ENCODE measurements at places on chromosomes 5 and 9.

DNA sequence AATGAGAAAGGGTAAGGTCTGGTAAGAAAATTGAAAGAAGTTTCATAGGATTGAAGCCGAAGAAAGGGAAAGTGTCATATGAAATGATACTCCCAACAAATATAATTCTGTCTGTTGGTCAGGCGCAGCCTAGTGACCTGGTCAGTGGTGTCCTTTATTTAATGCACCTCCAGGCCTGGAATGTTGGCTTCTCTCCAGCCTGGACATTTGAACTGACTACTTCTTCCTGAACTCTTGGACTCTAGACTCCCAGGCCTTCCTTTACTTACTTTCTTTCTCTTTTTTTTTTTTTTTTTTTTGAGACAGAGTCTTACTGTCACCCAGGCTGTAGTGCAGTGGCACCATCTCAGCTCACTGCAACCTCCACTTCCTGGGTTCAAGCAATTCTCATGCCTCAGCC, 1381.5 kb upstream of the WWC1 start:
- no peak for DNase-seq

- DNase-seq, result no peak
Measured at GRCh38 chr5:153565822-153566221, 75.4 kb downstream of the GRIA1 start.

DNA sequence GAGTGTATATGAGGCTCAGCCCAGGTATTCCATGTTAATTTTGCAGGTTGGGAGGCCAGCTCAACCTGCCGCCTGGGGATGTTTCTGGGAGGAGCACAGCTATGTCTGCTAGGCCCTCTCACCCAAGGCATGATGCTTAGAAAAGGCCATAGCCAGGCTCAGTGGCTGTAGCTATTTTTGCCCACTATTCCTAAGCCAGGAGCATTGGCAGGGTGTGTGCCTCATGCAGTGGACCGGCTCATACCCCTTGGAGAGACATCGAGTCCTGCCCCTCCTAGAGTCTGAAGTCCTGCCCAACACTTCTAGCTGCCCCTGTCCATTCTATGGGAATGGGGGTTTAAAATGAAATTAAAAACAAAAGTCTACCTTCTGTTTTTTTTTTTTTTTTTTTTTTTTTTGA, 22.3 kb downstream of the ADCY2 start:
- DNase-seq, result no peak

DNA sequence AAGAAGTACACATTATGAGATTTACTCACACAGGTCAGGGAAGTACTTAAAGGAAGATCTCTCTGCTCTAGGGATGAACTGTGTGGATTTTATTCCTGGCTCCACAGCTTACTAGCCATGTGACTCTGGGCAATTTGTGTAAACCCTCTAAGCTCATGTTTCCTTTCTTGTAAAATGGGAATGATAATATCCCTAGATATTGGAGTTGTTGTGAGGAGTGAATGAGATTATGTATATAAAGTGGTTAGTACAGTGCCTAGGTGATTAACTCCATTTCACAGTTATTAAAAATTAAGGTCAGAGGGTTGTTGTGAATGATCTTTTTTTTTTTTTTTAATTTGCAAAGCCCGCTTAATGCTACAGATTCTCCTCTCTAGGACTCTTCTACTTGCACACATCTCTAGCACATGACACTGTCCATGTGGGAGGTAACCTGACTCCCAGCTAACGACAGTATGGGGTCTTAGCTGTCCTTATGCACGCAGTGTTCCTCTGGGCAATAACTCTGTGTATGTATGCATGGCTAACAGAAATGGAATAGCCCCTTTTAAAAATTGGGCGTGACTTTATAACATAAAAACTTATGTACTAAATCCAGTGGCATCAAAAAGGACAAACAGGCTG, 23.9 kb upstream of the MYOT start:
- DNase-seq, result no peak

DNA sequence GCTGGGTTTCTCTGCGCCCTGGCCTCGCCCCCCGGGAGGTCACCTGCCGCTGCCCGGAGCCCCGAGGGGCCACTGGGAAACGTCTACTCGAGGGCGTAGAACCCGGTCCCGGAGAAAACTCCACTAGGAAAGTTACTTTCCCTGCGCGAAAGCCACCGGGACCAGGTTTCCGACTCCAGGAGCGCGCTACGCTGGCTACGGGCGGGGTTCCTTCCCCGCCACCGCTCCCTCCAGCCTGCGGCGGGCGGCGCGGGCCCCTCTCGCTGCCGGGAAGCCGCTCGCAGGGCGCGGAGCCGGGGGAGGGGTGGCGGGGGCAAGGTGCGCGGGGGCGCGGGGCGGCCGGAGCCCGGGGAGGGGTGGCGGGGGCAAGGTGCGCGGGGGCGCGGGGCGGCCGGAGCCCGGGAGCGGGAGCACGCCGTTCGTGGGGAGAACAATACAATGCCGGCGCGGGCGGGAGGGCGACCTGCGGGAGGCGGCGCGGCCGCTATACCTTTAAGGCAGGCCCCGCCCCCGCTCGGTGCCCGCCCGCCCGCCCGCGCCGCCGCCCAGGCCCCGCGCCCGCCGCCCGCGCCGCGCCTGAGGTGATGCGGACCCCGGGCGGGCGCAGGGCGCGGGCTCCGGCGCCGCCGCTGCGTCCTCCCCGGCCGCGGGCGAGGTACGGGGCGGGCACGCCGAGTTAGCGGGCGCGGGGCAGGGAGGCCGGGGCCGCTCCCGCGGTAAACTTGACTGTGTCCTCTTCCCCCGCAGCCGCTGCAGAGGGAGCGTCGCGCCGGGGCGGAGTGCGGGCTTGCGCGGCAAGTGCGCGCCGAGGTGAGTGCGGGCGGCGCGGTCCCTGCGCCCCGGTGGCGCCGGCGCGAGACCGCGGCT, 278.1 kb downstream of the AOPEP start:
- DNase-seq, result peak; percentile 12

DNA sequence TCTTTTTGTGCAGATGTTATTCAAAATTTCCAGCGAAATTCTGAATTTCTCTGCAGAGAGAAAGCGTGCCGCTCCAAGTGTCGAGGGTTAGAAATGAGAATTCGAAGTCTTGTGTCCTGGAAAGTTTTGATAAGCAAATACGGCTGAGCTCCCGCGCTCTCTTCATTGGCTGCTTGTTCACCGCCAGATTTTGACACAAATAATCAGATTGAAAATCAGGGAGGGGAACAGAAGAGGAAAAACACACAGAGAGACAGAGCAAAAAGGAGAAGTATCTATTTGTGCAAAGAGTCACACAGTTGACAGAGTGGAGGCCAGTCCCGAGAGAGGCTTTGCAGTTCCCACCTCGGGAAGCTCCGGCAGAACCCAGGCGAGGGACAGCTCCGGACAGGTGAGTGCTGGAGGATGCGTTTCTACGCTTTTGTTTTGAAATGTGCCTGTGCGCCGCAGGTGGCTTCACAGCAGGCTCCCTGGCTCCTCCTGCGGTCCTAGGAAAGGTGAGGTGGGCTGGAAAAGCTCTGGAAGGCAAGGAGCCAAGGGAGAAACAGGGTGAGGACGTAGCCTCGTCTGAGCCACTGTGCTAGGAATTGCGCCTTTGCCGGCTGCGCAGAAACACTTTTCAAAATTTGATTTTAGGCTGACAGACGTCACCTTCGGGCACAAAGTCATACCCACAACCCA, at the start of gene GFI1B:
Gene GFI1B, plus strand, starts transcription at position 244 of the 681 bp plus-strand sequence. CDS start 7,985 bp downstream, outside the sequence.
- DNase-seq, result no peak

GRCh38 chr9:22622815-22623214, 176.2 kb downstream of the DMRTA1 start:
- no peak for DNase-seq

- DNase-seq, result no peak
Measured at GRCh38 chr5:95883185-95884016, 60.9 kb upstream of the GLRX start.

DNA sequence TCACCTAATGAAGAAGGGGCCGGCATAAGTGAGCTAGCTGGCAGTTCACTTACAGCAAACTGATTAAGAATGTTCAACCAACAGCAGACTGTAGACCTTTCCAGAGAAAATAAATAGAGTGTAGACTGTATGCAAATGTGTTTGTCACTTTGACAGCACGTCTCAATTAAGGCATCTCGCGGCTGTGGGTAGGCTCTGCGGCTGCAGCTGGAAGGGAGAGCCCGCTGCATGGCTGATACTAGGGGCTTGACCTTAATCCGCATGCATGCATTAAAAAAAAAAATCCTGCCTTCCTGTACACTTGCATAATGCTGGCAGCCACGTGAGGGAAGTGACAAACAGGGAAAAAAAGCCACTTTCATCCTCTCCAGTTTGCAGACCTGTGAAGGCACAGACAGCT, 82.3 kb downstream of the CRB2 start:
- DNase-seq, result no peak

GRCh38 chr5:135745897-135746500, 88.5 kb upstream of the SLC25A48 start:
- DNase-seq, result no peak

DNA sequence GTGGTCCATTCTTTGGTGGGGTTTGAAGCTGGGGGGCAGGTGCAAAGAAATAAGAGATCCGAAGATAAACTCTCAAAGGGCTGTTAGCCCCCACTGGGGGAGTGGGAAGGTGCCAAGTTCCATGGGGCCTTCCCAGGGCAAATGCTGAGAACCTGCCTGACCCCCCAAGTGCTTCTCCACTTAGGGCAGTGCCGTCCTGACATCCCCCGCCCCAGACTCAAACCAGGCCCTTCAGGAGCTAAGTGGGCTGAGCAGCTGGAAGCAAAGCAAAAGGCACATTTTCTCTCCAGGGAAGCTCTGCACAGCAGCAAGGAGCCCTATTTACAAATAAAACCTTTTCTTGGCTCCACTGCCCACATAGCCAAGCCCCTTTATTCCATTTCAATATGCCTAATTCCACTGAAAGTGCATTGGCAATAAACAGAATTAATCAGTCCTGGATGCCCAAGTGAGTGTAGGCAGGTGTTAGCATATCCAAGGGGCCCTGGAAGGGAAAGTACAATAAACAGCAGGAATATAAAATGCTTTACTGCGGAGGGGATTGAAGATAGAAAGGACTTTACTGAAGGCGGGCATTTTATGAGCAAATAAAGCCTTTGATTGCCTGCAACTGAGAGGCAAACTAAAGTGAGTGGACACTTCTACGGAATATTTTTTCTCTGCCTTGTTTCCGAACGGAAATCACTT, 44.6 kb downstream of the WHRN start:
- no peak for DNase-seq

DNA sequence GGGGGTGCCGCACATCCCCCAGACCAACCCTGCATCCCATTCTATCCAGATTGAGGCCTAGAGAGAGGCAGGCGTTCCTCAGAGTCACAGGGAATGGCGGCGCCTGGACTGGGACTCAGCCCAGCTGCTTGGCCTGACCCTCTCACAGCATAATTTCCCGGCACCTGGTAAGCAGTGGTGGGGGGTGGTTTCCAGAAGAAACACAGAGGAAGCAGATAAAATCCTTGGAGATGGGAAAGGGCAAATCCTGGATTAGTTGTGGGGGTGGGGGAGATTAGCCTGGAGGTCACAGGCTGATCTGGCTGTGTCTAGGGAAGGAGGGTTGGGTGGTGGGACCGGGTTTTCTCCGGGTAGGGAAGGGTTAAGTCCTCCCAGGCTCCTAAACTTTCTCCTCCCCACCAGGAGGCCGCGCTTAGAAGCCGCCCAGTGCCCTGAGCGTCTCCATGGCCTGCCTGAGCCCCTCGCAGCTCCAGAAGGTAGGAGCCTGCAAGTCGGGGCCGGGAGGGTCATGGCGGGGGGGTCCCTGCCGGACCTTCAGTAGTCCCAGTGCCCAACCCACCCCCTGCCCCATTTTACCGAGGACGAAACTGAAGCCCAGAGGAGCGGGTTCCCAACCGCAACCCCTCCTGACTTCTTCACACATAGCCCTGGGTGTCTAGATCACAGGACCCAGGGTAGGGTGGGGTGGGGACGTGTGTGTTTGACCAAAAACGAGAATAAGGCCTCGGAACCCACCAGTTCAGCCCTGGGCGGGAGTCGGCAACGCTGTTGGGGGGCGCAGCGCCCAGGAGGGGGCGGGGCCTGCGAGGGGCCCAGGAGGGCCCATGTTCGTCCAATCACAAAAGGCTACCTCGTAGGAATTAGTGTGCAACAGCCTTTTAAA, 1.3 kb downstream of the PHYHD1 start:
- no peak for DNase-seq

GRCh38 chr9:77978086-77978781, 53.4 kb downstream of the GNAQ start:
- no peak for DNase-seq

GRCh38 chr5:539469-540070, 15.3 kb upstream of the SLC9A3 start:
- DNase-seq, result no peak

DNA sequence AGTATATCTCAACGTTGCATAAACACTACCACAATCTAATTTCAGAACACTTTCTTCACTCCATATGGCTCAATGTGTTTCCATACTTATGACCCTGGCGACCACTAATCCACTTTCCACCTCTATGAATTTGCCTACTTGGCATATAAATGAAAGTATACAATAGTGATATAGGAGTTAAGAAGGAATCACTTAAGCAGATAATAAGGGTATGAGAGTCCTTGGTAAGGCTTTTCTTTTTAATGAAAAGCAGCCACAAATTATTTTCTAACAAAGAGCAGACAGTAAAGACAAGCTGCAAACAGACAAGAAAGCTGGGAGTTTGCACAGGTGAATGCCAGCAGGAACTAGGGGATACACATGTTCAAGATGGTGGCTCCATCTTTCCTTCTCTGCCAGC, 615.1 kb upstream of the NUDT12 start:
- no peak for DNase-seq

GRCh38 chr5:148855249-148856008, 29.0 kb downstream of the ADRB2 start:
- DNase-seq, result peak; percentile 42

DNA sequence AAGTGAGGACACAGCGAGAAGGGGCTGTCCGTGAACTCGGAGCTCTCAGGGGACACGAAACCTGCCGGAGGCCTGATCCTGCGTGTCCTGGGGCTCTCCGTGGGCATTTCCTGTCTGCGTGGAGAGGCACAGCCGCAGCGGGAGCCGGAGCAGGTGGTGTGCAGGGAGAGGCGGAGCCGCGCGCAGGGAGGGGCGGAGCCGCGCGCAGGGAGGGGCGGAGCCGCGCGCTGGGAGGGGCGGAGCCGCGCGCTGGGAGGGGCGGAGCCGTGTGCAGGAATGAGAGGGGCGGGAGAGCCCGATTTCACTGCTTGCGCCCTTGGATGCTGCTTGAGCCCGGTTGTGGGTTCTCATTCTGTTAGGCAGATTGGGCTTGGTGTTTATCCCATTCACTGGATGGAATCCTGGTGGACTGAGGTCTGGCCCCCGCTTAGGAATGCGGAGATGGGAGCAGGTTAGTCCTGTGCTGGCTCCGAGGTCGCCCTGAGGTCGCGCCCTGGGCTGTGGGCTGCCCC, 26.7 kb downstream of the NDUFS6 start:
- DNase-seq, result no peak

GRCh38 chr5:102716017-102716416, 39.1 kb upstream of the PAM start:
- DNase-seq, result no peak

GRCh38 chr9:77935974-77936373, 95.6 kb downstream of the GNAQ start:
- DNase-seq, result no peak

DNA sequence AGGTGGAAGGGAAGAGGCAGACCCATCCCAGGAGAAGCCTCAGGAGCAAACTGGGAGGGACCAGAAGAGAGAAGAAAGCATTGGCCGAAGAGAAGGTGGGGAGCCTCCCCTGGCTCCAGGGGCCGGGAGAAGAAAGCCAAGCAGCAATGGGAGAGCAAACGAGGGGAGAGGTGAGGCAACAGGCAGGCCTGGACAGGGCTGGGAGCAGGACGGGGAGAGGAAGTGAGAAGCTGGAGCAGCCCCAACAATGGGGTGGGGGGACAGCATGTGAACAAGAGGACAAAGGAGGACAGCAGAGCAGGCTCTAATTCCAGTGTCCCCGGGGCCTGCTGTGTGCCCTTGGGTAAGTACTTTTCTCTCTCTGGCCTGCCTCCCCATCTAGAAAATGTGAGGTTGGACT, 115.3 kb downstream of the PSD2 start:
- no peak for DNase-seq

GRCh38 chr9:80144856-80145255, 573.1 kb downstream of the TLE4 start:
- DNase-seq, result no peak

All from central memory CD4-positive, alpha-beta T cell (primary cell).